ENCODE measurements at places on chromosomes 3 and 15.

GRCh38 chr3:115099986-115100571 lies 47.0 kb downstream of the ZBTB20 start:
- peak; percentile 26 for DNase-seq
- no peaks in the 10 kb centered on the region for H3K27me3 ChIP-seq
- peak overlapping the region; percentile 19 for H3K27ac ChIP-seq
- no peaks in the 10 kb centered on the region for H3K36me3 ChIP-seq
- H3K4me1 ChIP-seq = peaks cover 16% of the 10 kb centered on the region

DNA sequence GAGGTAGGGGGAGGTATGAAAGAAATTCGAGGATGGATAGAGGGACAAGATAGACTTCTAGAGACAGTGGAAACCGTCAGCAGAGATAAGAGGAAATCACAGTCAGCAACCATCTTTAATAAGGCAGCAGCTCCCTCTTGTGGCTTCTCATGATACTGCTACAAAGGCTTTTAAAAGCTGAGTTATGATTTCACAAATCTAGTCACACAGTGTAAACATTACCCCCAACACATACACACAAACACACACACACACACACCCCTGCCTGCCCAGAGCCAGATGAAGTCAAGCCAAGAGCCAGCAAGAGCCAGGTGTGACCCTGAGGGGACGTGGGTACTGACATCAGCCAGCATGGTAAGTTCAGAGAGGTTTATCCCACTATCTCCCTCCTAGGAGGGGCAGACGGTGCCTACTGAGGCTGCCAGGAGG lies 18.9 kb upstream of the TGM5 start:
- DNase-seq = peak; percentile 64
- H3K4me3 ChIP-seq = no peak overlapping the region
- no peak overlapping the region for H3K27ac ChIP-seq
- H3K27me3 ChIP-seq = peaks cover 15% of the 10 kb centered on the region

DNA sequence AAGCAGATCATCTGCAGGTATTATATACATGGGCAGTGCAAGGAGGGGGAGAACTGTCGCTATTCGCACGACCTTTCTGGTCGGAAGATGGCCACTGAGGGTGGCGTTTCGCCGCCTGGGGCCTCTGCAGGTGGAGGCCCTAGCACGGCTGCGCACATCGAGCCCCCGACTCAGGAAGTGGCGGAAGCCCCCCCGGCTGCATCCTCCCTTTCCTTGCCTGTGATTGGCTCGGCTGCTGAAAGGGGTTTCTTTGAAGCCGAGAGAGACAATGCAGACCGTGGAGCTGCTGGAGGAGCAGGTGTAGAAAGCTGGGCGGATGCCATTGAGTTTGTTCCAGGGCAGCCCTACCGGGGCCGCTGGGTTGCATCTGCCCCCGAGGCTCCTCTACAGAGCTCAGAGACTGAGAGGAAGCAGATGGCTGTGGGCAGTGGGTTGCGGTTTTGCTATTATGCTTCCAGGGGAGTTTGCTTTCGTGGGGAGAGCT lies 639 bp downstream of the MKRN3 start:
- H3K27me3 ChIP-seq = peaks cover 4% of the 10 kb centered on the region
- no peaks in the 10 kb centered on the region for H3K36me3 ChIP-seq
- DNase-seq = peak; percentile 41
- H3K4me1 ChIP-seq = peaks cover 5% of the 10 kb centered on the region

GRCh38 chr15:43105077-43105736 lies 631 bp downstream of the UBR1 start:
- H3K27ac ChIP-seq = peak overlapping the region; percentile 89
- H3K4me3 ChIP-seq = peak overlapping the region; percentile 96
- H3K4me1 ChIP-seq = peaks cover 48% of the 10 kb centered on the region
- H3K36me3 ChIP-seq = peaks cover 45% of the 10 kb centered on the region

GRCh38 chr3:187966096-187966495 lies 187.9 kb upstream of the LPP start:
- H3K4me3 ChIP-seq = no peak overlapping the region
- peaks cover 27% of the 10 kb centered on the region for H3K27me3 ChIP-seq
- peaks cover 2% of the 10 kb centered on the region for H3K4me1 ChIP-seq
- no peak overlapping the region for H3K27ac ChIP-seq
- no peak for DNase-seq
- H3K36me3 ChIP-seq = peaks cover 3% of the 10 kb centered on the region

DNA sequence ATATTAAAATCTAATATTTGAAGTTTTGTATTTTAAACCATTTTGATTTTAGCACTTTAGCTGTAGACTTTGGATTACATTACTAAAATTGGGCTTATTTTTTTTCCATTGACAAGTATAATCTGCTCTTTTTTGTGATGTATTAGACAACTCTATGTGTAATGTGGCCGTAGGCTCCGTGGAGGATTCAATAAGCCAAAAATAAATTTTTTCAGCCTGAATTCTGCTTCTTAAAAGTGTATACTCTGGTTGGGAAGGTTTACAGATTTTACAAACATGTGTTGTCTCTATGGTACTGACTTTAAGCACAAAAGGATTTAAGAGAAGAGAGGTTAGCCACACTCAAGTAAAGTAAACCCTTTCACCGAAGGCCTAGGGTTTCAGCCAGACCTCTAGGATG lies 110.8 kb downstream of the PLCL2 start:
- DNase-seq = no peak
- H3K4me3 ChIP-seq = no peak overlapping the region
- H3K4me1 ChIP-seq = peaks cover 20% of the 10 kb centered on the region

DNA sequence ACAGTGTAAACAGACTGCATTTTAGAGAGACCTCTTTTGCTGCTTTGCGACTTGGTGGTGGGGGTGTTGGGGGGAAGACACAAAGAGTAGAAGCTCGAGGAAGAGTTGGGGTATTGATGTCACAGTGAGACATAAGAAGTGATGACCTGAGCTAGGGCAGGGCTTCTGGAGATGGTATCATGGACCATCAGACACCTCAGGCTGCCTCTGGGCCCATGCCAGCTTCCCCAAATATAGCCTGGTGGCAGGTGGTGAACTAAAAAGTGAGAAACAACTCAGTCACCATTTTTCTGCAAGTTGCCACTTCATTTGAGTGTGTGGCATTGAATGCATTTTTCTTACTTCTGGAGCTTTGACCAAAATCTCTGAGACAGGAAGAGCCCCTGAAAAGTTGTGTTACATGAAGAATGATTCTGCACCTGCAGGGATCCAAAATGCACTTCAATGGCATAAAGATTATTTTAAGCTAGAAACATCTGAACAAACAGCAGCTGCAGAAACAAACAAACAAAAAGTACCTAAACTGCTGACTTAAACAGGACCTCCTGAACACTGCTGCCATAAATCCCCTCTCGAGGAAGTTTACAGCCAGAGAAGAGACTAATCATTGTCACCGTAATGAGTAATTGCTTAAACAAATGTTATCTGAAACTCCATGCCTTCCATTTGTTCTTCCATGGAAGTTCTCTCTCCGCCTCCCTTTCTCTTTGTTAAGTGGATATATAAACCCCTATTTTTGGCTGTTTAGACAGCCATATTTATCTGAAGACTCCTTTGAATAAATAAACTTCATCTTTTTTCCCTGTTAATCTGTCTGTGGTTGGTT lies 15.2 kb upstream of the XIRP1 start:
- no peak overlapping the region for H3K27ac ChIP-seq
- no peak for DNase-seq
- H3K4me1 ChIP-seq = peaks cover 29% of the 10 kb centered on the region
- peaks cover 25% of the 10 kb centered on the region for H3K27me3 ChIP-seq
- no peaks in the 10 kb centered on the region for H3K36me3 ChIP-seq

GRCh38 chr3:50167069-50167840 lies 12.1 kb downstream of the SEMA3F start:
- no peaks in the 10 kb centered on the region for H3K4me1 ChIP-seq
- H3K27me3 ChIP-seq = no peaks in the 10 kb centered on the region
- H3K4me3 ChIP-seq = no peak overlapping the region

DNA sequence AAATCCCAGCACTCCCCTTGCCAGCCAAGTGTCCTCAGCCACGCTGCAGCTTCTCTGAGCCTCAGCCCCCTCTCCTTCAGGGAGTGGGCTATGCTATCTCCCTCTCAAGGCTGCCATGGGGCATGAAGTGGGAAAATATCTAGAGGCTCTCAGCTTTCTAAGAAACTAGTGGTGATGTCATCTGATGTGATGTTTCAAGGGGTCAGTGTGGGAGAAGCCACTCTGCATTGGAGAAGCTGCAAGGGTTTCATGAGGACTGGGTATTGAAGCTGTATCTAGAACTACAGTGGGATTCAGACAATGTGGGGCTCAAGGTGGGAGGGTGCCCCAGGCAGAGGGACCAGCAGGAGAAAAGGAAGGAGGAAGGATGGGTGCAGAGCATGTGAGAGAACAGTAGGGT lies 210.2 kb downstream of the TLE3 start:
- DNase-seq = no peak
- no peaks in the 10 kb centered on the region for H3K36me3 ChIP-seq
- H3K4me1 ChIP-seq = peaks cover 3% of the 10 kb centered on the region
- H3K27ac ChIP-seq = no peak overlapping the region
- H3K27me3 ChIP-seq = peaks cover 11% of the 10 kb centered on the region
- no peak overlapping the region for H3K4me3 ChIP-seq

GRCh38 chr3:64109438-64109837 lies 86.1 kb upstream of the PSMD6 start:
- no peak overlapping the region for H3K4me3 ChIP-seq
- no peaks in the 10 kb centered on the region for H3K4me1 ChIP-seq
- no peaks in the 10 kb centered on the region for H3K27me3 ChIP-seq
- no peak overlapping the region for H3K27ac ChIP-seq
- no peaks in the 10 kb centered on the region for H3K36me3 ChIP-seq
